ENCODE measurements at places on chromosomes 7 and 10.

- no peak for DNase-seq
Measured at GRCh38 chr10:36452851-36453250, 672.5 kb upstream of the ANKRD30A start.

DNA sequence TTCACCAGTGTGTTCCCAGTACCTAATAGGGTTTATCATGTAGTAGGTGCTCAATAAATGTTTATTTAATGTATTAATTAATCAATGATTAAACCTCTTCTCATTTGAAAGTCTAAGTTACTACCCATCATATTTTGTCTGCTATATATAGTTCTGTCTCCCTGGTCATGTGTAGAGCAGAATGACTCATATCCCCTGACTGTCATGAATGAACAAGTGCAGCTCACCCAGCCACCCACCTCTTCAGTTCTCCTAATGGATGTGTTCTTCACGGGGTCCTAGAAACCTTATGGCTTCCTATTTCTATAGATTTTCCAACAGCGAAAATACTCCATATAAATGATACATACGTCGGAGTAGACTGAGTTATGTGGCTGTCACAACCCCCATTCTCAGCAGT, 64.5 kb downstream of the HIF1AN start:
- DNase-seq: no peak

GRCh38 chr7:121073463-121074099, 85.1 kb downstream of the CPED1 start:
- DNase-seq: no peak

DNA sequence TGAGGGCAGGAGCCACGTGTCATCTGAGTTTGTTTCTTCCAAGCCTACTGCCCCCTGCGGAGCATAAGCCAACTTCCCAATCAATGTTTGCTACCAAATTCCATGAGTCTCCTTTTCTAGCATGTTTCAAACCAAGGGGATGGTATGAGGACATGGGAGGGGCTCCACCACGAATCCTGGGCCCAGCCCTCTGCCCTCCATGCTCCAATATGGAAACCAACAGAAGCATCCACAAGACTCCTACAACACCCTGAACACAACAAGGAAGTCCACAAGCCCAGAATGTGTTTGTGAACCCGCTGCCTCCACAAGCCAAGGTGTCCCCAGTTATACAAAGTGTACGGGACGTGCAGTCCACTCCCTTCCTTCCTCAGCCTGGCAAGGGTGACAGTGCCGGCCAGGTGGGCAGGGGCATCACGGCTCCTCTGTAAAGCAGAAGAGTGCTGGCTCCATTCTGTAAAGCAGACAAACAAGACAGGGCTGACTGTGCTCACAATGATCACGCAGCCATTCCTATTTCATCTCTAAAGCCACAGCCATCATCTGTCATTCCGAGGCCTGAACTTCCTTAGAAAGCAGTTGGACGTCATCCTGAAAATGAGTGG, 466.1 kb downstream of the PTPRN2 start:
- no peak for DNase-seq

- DNase-seq: no peak
Measured at GRCh38 chr7:27191833-27192545, 7.0 kb upstream of the HOXA11 start.

All from activated T-cell treated with anti-CD3 and anti-CD28 coated beads for 4 hours (primary cell).